GM12878 (cell line): ENCODE measurements at places on chromosomes 3 and 15.

GRCh38 chr3:164406281-164406680 is 672.0 kb downstream of the SI start:
- DNase-seq: no peak

DNA sequence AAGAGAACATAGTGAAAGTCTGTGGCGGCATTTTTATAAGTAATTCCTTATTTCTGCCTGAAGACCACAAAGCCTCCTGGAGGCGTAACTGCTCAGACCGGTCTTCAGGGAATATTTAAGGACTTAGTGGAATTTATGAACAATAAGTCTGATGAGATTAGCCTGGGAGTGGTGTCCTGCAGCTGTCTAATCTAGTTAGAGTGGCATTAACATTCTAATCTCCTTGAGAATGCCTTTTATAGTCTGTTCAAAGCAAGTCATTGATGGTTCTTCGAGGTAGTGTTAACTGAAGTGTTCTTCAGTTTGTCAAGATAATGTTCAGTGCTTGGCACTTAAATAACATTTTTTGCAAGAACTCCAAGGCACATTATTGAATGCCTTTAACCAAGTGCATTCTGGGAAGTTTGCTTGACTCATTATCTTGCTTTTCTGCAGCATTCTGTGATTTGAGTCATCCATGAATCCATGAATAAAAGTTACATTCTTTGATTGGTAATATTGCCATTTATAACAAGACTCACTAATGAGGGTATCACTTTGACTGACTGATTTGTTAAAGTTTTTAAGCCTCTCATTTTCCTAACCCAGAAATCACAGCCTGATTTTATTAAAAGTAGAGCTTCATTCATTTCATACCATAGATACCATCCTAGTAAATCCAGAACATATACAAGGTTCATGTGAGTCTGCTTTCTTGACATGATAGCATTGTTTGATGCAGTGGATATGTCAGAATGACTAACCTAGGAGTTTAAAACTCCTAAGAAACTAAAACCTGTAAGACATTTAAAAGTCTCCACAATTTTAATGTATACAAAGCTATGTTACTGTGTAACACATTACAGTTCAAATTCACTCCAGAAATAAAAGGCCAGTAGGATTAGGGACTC is 12.5 kb downstream of the RBM5 start:
- DNase-seq: no peak

DNA sequence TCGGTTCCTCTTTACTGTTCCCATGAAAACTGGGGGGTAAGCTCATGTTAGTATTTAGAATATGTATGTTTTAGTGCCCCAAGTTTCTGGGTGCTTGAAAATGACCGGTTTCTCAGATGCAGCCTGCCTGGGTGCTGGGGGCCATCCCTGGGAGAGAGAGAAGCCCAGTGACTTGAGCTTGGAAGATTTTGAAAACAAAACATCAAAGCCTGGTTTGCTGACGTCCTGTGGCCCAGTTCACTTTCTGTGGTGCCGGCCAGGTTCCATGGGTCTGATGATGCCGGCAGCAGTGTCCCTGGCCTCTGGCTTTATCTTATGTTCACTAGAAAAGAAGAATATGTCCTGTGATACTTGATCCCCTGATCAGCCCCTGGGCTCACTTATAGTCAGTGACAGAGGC is 17.1 kb downstream of the APBA2 start:
- no peak for DNase-seq

GRCh38 chr15:95840004-95840403 is 490.5 kb upstream of the NR2F2 start:
- DNase-seq: no peak

- no peak for DNase-seq
These were observed 3.5 kb upstream of the ERC2 start for GRCh38 chr3:56471771-56472170.

- DNase-seq: no peak
These were observed 361.9 kb downstream of the CLSTN2 start for GRCh38 chr3:140296796-140297352.

DNA sequence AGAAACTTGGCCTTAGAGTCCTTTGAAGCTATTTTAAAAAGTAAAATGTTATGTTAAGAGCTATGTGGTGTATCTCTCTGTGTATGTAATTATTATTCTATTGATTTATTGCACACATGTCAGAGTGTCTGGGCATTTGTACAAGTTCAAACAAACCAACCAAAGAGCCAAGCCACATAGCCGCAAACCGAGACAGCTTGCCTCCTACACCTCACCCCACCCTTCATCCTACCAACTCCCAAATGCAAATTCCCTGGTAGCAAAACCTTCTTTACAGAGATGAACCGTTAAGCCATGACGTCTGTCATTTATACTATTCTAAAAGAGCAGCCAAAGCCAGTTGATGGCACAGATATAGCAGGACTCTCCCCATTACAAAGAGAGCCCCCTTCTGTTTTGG is 332.3 kb downstream of the ERC2 start:
- no peak for DNase-seq

- DNase-seq: no peak
These were observed 69.5 kb downstream of the C3orf38 start for GRCh38 chr3:88219138-88219792.

GRCh38 chr3:71495708-71496472 is 87.6 kb downstream of the FOXP1 start:
- no peak for DNase-seq

GRCh38 chr3:71728632-71729342 is 3.6 kb upstream of the EIF4E3 start:
- no peak for DNase-seq

GRCh38 chr3:119800844-119801243 is 18.9 kb downstream of the NR1I2 start:
- no peak for DNase-seq

DNA sequence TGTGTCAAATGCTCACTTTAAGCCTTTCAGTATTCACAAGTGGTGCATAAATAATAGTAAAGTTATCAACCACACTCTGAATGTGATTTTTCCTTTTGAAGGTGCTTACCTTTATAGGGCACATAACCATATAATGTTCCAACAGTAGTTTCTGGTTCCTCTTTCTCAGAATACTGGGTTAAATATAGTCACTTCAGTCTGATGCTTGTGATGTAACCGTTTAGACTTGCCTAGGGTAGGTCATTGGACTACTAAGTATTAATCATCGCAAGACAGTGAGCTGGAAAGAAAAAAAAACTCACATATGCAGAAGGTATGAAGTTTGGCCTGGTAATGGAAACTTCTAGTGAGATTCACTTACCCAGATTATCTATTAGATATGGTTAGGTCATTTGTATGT is 1.9 kb downstream of the KBTBD8 start:
- peak; percentile 44 for DNase-seq

DNA sequence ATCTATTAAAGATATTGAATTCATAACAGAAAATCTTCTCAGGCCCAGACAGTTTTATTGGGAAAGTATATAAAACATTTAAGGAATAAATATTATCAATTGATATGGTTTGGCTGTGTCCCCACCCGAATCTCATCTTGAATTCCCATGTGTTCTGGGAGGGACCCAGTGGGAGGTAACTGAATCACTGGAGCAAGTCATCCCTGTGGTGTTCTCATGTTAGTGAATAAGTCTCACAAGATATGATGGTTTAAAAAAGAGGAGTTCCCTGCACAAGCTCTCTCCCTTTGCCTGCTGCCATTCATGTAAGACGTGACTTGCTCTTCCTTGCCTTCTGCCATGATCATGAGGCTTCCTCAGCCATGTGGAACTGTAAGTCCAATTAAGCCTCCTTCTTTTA is 160.5 kb downstream of the ANO10 start:
- DNase-seq: no peak

- DNase-seq: no peak
These were observed 11.8 kb downstream of the CPN2 start for GRCh38 chr3:194339356-194339755.

DNA sequence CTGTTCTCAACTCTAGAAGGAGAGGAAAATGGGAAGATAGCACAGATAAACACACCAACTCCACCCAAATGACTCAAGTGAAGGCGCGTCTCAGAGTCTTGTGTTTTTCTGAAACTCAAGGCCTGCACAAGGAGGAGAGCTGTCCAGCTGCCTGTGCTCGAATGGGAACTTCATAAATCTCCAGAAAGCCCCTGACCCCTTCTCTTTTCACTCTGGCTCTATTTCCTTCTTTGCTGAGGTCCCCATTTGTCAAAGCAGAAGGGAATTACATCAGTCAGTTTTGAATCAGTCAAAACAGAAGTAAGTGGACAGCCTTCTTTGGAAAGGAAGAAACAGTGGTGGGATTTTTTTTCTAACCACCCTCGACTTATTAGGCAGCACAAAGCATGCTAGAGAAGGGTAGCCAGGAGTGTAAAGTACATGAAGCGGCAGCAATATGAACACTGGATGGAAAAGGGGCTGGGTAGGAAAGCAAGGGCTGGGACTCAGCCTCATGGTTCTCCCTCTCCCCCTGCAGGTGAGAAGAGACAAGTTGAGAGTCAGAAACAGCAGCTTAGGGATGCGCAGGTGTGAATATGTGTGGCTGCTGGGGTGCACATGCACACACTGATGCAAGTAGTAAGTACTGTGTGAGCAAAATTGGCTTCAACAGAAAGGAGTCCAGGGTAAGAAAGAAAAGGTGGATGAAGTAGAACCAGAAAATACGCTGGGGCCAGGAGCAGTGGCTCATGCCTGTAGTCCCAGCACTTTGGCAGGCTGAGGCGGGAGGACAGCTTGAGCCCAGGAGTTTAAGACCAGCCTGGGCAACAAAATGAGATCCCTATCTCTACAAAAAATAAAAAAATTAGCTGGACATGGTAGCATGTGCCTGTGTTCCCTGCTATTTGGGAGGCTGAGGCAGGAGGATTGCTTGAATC is 36.6 kb upstream of the MAGEF1 start:
- peak; percentile 44 for DNase-seq

DNA sequence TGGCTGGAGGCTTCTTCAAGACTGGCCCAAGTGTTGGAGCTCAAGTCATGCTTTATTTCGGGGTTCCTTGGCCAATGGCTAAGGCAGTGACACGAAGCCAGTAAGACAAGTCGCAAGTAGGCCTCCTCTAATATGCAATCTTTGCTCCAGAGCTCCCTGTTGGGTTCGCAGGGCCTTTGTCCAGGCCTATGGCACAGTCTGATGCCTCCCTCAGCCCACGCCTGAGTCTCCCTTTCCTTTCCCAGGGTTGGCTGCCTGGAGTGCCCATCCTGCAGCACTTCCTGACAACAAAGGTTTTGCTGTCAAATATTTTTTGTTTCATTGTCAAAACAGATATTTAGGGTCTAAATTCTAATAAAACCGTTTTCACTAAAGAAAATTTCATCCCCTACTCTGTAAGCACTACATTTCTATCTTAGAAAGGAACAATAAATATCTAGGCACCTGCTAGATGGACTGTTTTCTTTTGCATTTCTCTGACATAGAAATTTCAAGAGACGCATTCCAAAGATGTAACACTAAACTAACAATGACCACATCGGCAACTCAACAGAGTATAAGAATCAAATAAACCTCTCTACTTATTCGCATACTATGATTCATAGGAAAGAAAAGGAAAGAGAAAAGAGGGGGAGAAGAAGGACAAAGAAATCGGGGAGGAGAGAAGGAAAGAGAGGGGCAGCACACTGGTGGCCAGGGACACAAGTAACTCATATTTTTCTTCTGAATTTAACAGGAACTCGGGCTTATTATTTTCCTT is 393.1 kb upstream of the ATP11B start:
- DNase-seq: no peak

- DNase-seq: no peak
These were observed 255.2 kb downstream of the NR2F2 start for GRCh38 chr15:96585484-96586386.

DNA sequence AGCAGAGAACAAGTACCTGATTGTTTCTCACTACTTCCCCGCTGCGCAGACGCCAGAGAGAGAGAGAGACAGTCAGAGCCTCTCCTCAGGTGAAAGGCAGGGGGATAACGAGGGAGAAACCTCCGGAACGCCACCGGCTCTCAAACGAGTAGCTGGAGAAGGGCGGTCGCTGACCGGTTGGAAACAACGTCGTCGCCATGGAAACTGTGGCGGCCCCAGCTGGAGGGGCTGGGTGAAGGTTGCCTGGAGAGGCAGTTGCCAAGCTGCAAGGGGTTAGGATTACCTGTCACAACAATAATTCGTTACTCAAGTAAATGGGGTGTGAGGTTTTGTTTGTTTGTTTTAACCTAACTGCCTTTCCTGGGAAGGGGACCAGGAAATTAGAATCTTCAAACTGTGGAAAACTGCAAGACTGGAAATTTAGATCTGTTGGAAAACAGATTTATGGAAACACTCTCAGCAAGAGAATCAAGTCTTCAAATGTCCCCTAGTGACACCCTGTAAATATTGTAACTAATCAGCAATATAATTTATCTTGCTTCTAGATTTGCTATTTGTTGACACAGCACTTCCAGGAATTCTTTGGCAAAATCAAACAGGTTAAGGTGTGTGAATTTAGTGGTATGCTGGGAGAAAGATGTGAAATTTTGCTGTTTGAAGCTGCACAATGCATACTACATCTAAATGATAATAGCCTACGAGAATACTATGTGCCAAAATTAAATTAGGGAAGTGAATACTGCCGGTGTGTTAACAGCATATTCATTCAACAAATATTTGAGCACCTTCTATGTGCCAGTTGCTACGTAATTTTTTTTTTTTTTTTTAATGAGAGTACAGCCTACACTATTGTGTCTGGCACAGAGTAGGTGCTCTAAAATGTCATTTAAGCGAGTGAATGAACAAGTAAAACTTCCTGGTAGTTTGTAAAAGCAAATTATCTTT is at the start of gene DNAH12:
Gene DNAH12 (minus strand): TSS at position 164 of the 945 bp plus-strand sequence. CDS start 1,474 bp downstream, outside the sequence.
- no peak for DNase-seq

GRCh38 chr15:88258093-88258641 is 1.6 kb upstream of the NTRK3 start:
- DNase-seq: no peak

- no peak for DNase-seq
These were observed 682.1 kb downstream of the MECOM start for GRCh38 chr3:168981396-168981795.

DNA sequence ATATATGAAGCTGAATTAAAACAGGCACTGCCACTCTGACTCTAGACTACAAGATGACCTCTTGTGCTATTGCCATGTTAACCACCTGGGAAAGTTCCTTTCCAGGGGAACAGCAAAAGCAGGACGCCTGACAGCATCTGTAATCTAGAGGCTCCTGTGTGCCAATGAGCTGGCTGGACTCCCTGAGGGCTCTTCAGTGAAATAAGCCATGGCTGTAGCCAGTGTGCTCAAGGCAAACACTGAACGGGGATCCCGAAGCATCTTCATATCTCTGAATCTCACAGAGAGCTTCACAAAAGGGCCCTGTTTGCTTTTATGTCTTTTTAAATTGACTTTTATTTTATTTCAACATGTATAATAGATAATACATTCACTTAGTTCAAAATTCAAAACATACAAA is 57.2 kb downstream of the BFSP2 start:
- DNase-seq: no peak

- no peak for DNase-seq
These were observed 10.7 kb downstream of the PDE8A start for GRCh38 chr15:84992157-84992944.

DNA sequence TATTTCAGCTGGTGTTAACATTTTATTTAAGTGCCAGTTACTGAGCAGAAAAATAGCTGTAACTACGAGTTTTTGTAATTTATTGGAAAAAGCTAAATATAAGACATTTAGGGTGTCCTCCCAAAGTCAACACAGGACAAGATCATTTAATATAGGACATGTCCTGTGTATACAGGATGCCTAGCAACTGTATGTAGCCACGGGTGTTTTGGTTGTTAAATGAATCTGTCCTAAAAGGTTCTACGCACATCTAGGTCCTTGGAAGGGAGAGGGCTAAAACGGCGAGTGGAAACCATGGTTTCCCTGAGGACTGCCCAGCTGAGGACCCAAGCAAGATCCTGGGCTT is 565 bp upstream of the ZNF621 start:
- no peak for DNase-seq
